ENCODE measurements at places on chromosomes 16 and 17.
A peak's percentile ranks its signal among the peaks of the same experiment; 100 is the strongest.

DNA sequence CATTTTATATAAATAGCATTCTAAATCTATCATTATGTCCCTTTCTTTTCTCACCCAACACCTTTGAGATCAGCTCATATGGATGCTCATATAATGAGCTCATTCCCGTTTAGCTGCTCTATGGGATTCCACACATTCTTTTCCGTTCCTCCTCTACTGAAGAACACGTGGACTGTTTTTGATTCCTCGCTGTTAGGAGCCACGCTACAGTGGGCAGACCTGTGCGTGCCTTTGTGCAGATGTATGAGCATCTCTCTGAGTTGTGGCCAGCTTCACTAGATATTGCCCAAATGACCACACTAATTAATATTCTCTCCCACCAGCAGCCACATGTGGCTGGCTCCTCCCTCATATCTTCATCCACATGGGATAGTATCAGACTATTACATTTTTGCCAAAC lies 6.0 kb upstream of the TNFRSF13B start:
- no peak for DNase-seq

- DNase-seq = no peak
Measured at GRCh38 chr16:30901201-30902028, 5.0 kb downstream of the CTF1 start.

DNA sequence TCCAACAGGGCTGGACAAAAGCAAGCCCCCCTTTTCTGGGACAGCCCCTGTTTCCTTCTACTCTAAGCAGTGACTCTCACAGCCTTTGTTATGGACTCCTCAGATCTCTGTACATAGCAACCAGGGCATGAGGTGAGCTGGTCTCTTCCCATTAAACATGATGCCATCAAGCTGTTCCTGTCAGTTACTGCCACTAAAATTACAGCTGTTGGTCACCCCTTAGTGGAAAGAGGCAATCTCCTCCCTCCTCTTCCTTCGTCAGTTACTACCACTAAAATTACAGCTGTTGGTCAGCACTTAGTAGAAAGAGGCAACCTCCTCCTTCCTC lies 95.2 kb upstream of the SMIM36 start:
- DNase-seq = no peak

GRCh38 chr16:64196444-64196843 lies 925.4 kb downstream of the CDH11 start:
- DNase-seq = no peak

- peak; percentile 45 for DNase-seq
Measured at GRCh38 chr17:64496786-64497564, at the start of gene POLG2. Gene POLG2 (minus strand): TSS chr17:64497054. CDS start chr17:64496968, 86 bp downstream.

- DNase-seq = no peak
Measured at GRCh38 chr17:31111183-31111582, 16.4 kb downstream of the NF1 start.

Measured in DMS79 (cell line).